Occipital lobe (tissue), 3 donors: ENCODE measurements at places on chromosomes 7 and 10. TPM values are rescaled to one million over a fixed set of nuclear protein-coding genes. Genes with fewer than 3 reads are reported as not detected.

DNA sequence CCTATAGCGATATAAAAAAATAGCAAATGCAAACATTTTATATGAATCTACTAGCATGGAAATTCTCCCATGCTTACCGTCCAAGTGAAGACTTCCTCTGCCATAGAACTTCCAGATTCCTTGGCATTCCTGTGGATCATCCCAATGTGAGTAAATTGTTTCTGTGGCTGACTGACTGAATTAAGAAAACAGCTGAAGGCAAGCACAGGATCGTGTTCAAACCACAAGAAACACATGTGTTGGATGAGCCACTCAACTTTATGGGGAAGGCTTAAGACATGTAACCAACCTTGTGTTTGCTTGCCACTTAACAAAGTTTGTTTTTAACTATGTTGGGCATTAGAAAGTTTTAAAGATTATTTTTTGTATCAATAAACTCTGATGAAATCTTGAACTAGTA is 2.6 kb upstream of the MYPN start:
- DNase-seq, result no peak

DNA sequence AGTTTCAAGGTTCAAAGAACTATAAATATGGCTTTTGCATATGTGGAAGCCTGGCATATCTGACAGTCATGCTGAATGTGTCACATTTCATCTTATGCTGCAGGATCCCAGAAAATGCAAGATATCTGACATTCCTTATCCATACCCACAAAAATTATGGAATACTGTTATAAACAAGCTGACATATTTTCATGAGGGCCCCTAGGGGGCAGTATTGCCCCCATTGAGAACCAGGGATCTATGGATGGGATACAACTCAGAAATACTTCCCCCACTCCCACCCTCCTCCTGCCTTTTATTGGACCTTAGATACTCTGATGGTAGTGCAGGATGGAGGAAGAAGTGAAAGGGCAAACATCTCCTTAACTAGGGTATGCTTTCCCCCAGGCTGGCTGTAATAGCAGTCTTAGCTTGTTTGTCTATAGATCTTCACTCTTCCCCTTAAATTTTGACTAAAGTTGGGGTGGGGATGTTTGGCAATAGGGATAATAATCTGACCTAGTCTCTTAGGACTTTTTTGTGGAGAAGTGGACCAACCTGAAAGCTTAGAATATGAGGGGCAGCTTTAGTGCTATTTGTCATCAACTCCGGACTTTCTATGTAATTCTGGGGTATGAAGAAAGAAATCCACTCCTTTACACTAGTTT is 3.5 kb upstream of the GNGT1 start:
- no peak for DNase-seq

Gene CPA4
- 0.78 TPM for total RNA-seq

Gene UFSP1
- 2.5 TPM for total RNA-seq

- no peak for DNase-seq
Measured at GRCh38 chr7:98398567-98399372, 2.1 kb downstream of the BAIAP2L1 start.

Gene EPO
- not detected for total RNA-seq

- no peak for DNase-seq
Measured at GRCh38 chr10:91713461-91714072, 80.7 kb upstream of the PPP1R3C start.
